ENCODE measurements at places on chromosomes 6 and 20. TPM values are rescaled to one million over a fixed set of nuclear protein-coding genes. Genes with fewer than 3 reads are reported as not detected.

The GNRH2 gene
- not detected for polyA plus RNA-seq

The PDE10A gene
- not detected for polyA plus RNA-seq

The TMC2 gene
- not detected for polyA plus RNA-seq

The ZBP1 gene
- 7.6 TPM for polyA plus RNA-seq

The PTK6 gene
- 0.82 TPM for polyA plus RNA-seq

The SLC22A1 gene
- polyA plus RNA-seq: not detected

The PKIB gene
- not detected for polyA plus RNA-seq

The HLA-C gene
- 1,526 TPM for polyA plus RNA-seq

The DXO gene
- polyA plus RNA-seq: 21.6 TPM

The EYS gene
- not detected for polyA plus RNA-seq

The TFAP2D gene
- polyA plus RNA-seq: not detected

The RBPJL gene
- polyA plus RNA-seq: not detected

The IP6K3 gene
- not detected for polyA plus RNA-seq

The BIRC7 gene
- not detected for polyA plus RNA-seq

The RNF144B gene
- polyA plus RNA-seq: 8.9 TPM

The FERMT1 gene
- not detected for polyA plus RNA-seq

The C6orf47 gene
- 28.5 TPM for polyA plus RNA-seq

The TSBP1 gene
- polyA plus RNA-seq: not detected

The FAM162B gene
- polyA plus RNA-seq: not detected

The ENPP4 gene
- polyA plus RNA-seq: 7.8 TPM

The GSTA1 gene
- not detected for polyA plus RNA-seq

The NINL gene
- 0.36 TPM for polyA plus RNA-seq

The PBOV1 gene
- not detected for polyA plus RNA-seq

The PLG gene
- not detected for polyA plus RNA-seq

The DBNDD2 gene
- polyA plus RNA-seq: 3.0 TPM

The PRDM13 gene
- not detected for polyA plus RNA-seq

The FRK gene
- polyA plus RNA-seq: not detected

The LBP gene
- polyA plus RNA-seq: not detected

The FAM83C gene
- not detected for polyA plus RNA-seq

The FILIP1 gene
- not detected for polyA plus RNA-seq

The ASIP gene
- not detected for polyA plus RNA-seq

The CDS2 gene
- 47.9 TPM for polyA plus RNA-seq

The ZC3H12D gene
- 6.4 TPM for polyA plus RNA-seq

The PAX1 gene
- not detected for polyA plus RNA-seq

The CRISP3 gene
- not detected for polyA plus RNA-seq

The SAPCD1 gene
- polyA plus RNA-seq: not detected

The NPEPL1 gene
- polyA plus RNA-seq: 6.8 TPM

The VTA1 gene
- 81.5 TPM for polyA plus RNA-seq

The HLA-DRA gene
- 15,227 TPM for polyA plus RNA-seq

The CPNE5 gene
- 56.9 TPM for polyA plus RNA-seq

The APOBEC2 gene
- not detected for polyA plus RNA-seq

The SLC12A5 gene
- polyA plus RNA-seq: not detected

The MAPK13 gene
- 51.4 TPM for polyA plus RNA-seq

The TP53TG5 gene
- polyA plus RNA-seq: not detected

The LTB gene
- 2,251 TPM for polyA plus RNA-seq

The XKR7 gene
- not detected for polyA plus RNA-seq

The ULBP2 gene
- polyA plus RNA-seq: not detected

The MCM8 gene
- 2.8 TPM for polyA plus RNA-seq

The PHF1 gene
- 56.8 TPM for polyA plus RNA-seq

The OR2B6 gene
- not detected for polyA plus RNA-seq

The CDH26 gene
- 0.15 TPM for polyA plus RNA-seq

The CASS4 gene
- polyA plus RNA-seq: 0.20 TPM

The ZBTB46 gene
- polyA plus RNA-seq: not detected

The FRMD1 gene
- not detected for polyA plus RNA-seq

The BAG2 gene
- 1.9 TPM for polyA plus RNA-seq

The WFDC12 gene
- not detected for polyA plus RNA-seq
